ENCODE measurements at places on chromosomes 5 and 9.

DNA sequence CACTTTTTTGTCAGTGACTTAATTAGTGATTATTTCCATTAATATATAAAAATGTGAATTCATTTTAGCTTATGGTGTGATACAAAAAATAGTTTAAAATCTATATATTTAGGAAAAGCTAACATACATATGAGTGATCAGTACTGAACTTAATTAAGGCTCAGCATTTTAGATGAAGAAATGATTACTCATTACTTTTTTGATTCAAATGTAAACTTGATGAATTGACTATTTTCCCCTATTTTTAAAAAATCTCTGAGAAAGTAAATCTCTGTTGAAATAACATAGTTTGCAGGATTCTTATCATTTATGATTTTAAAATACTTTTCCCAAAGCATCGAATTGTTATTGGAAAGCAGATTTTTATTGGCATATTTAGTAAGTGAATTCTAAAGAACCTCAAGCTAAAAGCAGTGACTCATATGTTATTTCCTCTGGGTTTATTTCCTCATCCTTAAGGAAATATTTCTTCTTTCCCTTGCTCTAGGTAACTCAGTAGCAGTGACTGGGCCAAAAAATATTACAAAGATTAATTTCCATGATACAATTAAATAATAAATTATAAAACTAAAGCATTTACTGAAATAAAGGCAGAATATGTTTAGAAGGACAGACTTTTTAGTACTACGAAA, 290.6 kb downstream of the FER start:
- DNase-seq = no peak

DNA sequence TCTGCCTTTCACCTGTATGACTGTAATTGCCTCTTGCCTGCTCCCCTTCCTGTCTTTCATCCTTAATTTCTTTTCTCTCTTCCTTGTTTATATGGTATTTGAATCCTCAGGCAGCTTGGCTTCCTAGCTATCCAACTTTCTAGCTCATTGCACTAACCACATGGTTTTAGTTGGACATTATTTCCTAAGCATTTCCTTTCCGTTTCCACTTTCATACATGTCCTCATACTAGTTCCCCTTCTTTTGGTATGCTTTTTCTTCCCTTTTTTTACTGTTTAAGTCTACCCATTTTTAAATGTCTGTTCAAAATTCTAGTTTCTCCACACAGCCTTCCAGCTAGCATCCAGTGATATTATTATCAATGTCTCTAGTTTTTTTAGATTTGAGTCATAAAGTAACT, 6.6 kb downstream of the CWC27 start:
- no peak for DNase-seq

- no peak for DNase-seq
Measured at GRCh38 chr5:73625944-73626811, at the start of gene ARHGEF28. ARHGEF28 (plus strand) TSS chr5:73626196; CDS start chr5:73684852, 58,656 bp downstream.

GRCh38 chr5:13878357-13878756, 66.1 kb downstream of the DNAH5 start:
- DNase-seq = no peak

- DNase-seq = no peak
Measured at GRCh38 chr5:36726317-36726716, 119.9 kb downstream of the SLC1A3 start.

DNA sequence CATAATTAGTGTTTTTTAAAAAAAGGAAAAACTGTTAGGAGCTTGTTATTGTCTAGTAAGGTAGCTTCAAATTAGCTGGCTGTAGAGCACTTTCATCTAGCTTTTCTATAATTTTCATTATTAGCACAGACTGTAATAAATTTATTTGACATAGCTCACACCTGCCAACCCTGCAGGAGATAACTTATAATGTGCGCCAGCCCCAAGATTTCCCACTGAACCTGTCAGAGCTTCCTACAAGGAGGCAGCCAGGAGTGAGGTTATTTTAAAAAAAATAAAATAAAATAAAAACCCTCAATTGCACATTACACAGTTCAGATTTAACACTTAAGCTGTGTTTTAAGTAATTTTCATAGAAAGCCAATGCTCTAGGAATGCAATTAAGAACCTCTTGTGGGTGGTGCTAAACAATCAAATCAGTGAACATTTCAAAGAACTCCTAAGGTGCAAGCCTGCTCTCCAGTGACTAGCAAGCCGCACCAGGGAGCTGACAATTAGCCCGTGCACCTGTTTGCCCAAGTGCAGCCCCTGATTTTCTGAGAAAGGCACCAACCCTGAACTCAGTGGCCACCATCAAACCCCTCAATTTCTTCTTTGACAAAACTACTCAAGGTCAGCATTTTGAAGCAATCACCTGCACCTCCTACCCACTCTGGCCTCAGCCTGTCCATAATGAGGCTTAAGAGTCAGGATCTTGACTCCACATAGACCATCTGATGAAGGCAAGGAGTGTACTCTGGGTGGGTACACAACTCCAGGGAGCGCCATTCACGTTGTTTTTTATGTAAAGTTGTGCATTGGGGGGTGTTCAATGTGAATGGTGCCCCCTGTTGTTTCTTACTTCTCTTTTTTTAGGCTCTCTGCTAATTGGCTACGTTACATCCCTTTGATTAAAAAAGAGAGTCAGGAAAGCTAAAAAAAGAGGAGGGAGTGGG, 385.3 kb upstream of the WWC1 start:
- no peak for DNase-seq

DNA sequence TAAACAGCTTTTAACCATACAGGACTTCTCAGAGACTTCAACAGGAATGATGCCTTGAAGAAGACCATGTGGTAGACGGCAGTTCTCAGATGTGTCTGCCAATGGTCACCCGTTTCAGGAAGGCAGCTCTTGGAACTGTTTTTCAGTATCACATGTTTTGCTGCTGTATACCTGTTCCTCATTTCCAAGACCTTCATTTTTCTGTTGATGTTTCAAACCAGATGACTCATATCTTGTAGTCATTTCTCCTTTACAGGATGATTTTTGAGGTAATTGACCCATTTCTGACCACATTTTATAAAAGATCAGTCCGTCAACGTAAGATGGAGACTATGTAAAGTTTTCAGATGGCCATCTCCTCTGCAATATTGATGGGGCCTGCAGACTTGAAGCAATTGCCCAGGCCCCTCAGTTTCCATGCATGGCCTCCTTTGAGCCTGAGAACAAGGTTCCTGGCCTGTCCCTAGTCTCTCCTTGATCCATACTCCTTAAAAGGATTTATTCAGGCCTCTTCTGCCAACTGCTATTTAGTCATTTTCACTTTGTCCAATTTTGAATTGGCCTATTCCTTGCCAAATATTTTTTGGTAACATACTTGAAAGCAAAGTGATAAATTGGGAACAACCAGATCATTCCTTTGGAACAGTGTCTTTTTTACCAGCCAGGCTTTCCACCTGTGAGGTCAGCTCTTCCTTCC, 128.6 kb downstream of the PDZD2 start:
- no peak for DNase-seq

GRCh38 chr5:124876566-124876965, 130.1 kb upstream of the ZNF608 start:
- no peak for DNase-seq

DNA sequence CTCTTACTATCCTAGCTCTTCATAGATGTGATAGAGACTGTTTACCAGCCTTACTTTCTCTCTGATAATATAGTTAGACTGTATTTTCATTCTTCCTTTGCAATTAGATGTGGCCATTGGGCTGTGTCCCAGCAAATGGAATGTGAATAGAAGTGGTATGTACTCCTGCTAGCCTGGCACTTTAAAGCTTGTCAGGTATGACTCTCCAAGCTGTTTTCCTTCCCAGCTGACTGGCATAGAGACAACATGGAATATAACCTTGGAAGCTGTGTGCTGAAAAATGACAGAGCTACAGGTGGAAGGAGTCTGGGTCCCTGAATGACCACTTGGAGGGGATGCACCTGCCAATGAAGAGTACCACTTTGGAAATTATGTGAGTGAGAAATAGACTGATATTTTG, 116.2 kb downstream of the DIRAS2 start:
- no peak for DNase-seq

DNA sequence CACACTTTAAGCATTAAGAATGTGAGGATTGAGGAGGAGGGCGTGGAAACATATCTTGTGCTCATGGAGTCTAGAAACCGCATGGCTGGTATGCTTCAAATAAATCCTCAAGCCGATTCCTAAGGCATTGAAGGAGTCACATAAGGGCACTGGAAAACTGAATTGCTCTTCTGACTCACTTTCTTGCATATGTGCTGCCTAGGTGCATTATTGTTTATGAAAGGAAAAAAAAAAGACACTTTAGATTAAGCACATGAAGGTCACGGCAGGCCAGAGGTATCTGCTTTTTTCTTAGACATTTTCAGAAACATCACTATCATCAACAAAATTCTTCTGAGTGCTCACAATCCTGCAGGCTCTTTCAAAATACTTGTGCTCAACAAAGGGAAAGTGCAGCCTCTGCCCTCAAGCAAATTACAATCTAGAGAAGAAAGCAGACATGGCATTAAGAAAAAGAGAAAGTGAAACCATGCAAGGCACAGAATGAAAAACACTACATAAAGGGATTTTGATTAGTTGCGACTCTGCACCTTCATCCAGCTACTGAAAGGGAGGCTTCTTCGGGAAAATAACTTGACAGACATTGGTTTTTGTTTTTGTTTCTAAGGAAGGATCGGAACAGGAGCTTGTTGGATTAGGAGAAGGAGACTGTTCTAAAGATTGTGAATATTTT, 2117.6 kb downstream of the MAT2B start:
- no peak for DNase-seq

GRCh38 chr9:98380065-98380681, 124.7 kb upstream of the TBC1D2 start:
- DNase-seq = no peak

- DNase-seq = no peak
Measured at GRCh38 chr9:6938873-6939272, 181.1 kb downstream of the KDM4C start.

GRCh38 chr5:120152931-120153330, 311.2 kb upstream of the PRR16 start:
- DNase-seq = no peak

DNA sequence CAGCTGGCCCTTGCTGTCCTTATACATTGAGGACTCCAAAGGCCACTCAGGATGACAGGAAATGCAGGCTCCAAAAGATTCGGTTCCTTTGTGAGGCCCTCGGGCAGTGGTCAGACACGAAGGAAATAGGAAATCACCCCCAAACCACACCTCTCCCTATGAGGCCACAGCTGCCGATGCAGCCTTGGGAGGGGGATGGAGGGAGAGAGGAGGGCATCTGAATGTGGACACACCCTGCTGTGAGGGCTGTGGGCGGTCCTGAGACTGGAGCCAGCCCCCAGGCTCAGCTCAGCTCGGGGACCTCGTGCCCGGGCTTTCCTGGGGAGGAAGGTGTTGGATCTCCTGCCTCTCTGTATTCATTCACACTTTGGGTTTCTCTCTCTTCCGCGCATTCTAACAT, 2.7 kb upstream of the CLPTM1L start:
- peak; percentile 11 for DNase-seq

DNA sequence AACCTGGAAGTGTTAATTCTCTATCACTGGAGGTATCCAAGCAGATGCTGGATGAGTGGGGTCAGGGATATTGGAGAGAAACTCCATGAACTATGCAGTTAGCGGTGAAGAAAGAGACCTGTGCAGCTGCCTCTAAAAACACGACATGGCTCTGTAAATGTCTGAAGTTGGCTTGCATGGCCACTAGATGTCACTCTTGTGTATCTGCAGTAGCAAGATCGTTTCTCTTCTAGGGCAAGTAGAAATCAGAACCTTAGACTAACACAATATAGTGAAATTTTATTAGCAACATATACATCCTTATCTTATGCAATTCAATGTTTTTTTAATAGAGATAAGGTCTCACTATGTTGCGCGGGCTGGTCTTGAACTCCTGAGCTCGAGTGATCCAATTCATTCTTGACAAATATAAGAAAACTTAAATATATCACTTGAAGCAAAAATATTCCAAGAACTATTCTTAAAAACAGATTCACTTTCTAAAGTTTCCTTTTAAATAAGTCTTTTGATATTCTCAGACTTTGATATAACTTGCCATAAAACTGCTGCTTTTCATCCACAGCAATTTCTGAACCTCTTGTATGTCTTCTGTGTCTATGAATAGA, 2.9 kb downstream of the OR2S2 start:
- DNase-seq = no peak

Measured in chondrocyte (in vitro differentiated cells).